ENCODE measurements at places on chromosomes 3 and 15. TPM values are rescaled to one million over a fixed set of nuclear protein-coding genes. Genes with fewer than 3 reads are reported as not detected.

The ITIH1 gene
- not detected for total RNA-seq

The CIP2A gene
- total RNA-seq = 9.0 TPM

The UTS2B gene
- total RNA-seq = 0.55 TPM

The LTF gene
- not detected for total RNA-seq

The GALNT15 gene
- total RNA-seq = 0.56 TPM

The CD200 gene
- total RNA-seq = 0.27 TPM

The ARNT2 gene
- total RNA-seq = 68.1 TPM

The CCR9 gene
- not detected for total RNA-seq

DNA sequence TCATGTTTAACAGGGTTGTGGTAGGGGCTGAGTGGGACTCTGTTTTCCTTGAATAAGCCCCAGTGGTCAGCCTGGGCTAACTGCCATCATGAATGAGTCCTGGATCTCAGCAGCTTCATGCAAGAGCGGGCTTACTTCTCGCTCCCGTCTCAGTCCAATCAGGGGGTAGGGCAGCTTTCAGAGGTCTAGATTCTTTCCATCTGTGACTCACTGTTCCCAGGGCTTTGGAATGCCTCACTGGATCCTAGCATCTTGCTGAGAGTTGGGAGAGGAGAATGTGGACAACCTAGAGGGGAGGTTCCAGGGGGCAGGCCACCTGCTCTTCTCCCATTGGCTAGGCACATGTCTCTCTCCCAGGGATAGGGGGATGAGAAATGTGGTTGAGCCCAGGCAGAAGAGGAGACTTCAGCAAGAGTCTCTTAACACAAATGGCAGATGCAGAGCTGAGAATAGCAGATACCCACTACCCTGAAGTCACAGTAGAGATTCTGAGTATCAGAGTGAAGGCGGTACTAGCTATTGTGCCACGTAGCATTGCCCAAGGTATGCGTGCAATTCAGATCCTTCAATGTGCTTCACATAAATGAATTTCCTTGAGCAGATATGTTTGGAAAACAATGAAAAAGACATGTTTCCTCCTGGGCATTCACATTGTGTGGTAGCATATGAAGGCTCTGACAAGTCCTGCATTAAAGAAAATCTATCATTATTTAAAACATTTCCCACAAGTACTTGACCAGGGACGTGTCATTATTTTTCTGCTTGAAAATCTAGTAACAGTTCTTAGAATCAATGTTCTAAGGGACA lies 257.7 kb upstream of the PROK2 start:
- no peak for DNase-seq

GRCh38 chr3:461006-461405 lies 264.4 kb downstream of the CHL1 start:
- no peak for DNase-seq

DNA sequence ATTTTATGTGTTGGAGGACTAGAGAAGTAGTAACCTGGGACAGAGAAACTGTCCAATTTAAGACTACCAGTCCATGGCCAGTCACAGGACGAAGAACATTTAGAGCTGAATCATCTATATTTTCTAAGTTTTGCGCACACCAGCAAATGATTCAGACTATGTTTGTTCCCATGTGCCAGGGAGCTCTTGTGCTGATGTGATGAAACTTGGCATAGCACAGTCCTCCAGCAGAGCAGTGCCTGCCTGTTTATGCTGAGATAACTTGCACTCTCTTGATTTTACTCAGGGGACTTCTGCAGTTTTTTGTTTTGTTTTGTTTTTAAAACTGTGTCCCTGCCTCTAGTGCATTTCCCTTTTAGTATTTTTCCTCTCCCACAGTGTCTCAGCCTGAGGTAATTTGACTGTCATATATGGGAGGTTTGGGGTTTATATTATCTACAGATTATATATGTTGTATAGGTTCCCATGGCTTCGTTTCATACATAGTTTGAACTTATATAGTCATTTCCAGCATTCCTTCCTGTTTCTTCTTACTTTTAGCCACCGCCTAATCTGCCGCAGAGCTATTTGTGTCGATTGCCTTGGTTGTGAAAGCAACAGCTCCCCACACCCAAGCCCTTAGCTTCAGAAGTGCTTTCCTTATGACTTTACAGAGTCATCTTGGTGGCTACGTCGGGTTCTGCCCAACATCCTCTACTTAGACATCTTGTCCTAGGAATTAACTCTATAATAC lies 45.5 kb downstream of the PPM1L start:
- DNase-seq = no peak

GRCh38 chr15:69035205-69035917 lies 20.9 kb downstream of the NOX5 start:
- DNase-seq = no peak

Measured in osteocyte (in vitro differentiated cells).